ENCODE measurements at places on chromosomes 4 and X.
A peak's percentile ranks its signal among the peaks of the same experiment; 100 is the strongest.

DNA sequence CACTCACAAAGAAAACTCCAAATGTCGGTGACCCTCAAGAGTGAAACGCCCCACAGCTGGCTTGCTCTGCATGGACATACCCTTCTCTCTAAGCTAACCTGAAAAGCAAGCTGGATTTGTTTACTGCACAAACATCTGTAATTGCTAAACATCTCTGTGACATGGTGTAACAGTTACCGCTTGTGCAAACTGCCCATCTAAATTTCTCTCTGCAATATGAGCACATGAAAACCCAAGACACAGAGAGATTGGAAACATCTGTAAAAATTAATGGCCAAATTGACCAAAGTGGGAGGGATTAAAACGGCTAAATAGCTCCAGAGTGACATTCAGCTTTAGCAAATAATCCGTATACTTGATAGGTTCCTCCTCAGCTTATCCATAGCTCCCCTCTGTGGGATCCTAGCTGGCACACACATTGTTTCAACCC, 155.0 kb upstream of the MAP3K15 start:
- no peak for DNase-seq

DNA sequence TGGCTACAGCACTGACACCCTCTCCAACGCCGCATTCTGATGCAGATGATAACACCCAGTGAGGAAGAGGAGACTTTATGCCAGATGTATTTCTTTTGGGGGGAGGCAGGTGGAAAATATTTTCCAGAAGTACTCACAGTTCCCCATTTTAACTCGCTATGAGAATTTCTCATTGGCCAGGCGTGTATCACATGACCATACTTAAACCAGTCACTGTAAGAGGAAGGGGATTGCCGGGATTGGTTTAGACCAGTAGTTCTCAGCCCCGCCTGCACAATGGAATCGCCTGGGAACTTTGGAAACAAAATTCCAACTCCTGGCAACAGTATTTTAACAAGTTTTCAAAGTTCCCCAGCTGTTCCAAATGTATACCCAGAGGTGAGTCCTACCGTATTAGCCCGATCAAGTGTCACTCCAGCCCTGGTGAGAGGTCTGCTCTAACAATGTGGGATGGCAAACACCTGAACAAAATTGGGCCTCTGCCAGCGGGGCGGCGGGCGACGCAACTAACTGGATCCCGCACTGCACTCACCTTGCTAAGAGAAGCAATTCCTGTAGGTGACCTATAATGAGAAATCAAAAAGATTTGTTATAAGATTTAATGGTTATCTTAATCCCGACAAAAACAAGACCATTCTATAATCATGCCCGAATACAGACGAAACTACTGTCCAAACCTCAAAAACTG, 2.9 kb upstream of the MSL3 start:
- DNase-seq = no peak

DNA sequence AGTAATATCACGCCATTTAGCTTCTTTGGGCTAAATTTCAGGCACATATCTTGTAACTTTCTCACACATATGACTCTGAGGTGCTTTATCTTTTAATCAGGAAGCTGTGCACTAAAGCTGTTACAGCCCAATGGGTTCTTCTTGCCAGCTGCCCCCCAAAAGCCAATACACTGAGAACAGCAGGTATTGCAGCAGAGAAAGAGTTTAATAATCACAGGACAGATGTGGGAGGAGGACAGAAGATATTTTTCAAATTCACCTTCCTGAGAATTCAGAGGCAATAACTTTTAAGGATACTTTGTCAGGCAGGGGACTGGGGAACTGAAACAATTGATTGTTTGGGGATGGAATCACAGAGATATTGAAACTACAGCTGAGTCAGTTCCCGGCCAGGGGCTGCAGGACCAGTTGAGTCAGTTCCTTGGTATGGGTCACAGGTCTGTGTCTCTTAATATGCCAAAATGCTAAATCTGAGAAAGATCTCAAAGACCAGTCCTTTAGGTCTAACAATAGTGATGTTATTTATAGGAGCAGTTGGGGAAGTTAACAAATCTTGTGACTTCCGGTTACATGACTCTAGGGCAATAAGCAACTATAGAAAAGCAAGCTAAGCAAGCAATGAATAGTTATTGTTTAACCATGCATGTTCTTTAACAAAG, 28.1 kb downstream of the DDIT4L start:
- no peak for DNase-seq

- no peak for DNase-seq
These were observed 38.1 kb upstream of the RASGEF1B start for GRCh38 chr4:81509822-81510221.

- no peak for DNase-seq
These were observed 20.9 kb downstream of the PAGE4 start for GRCh38 chrX:49850028-49850427.

GRCh38 chr4:1309261-1310010, 19.7 kb downstream of the MAEA start:
- peak; percentile 92 for DNase-seq

GRCh38 chrX:44223150-44223549, 120.3 kb downstream of the EFHC2 start:
- peak; percentile 48 for DNase-seq

DNA sequence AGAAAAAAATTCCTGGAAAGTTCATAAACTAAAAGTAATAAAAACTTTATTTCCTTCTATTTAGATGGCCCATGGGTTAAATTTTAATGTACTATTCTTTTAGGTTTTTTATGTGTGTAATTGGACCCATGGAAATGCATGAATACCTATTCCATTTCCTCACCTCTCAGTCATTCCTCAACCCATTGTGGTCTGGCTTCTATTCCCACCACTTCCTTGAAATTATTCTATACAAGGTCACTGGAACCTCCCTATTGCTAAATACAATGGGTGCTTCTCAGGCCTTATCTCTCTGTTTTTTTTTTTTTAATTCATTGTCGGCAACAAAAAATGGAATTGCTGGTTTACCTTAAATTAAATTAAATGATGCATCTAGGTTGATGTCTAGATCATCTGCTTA, 17.2 kb downstream of the SLC39A8 start:
- no peak for DNase-seq

DNA sequence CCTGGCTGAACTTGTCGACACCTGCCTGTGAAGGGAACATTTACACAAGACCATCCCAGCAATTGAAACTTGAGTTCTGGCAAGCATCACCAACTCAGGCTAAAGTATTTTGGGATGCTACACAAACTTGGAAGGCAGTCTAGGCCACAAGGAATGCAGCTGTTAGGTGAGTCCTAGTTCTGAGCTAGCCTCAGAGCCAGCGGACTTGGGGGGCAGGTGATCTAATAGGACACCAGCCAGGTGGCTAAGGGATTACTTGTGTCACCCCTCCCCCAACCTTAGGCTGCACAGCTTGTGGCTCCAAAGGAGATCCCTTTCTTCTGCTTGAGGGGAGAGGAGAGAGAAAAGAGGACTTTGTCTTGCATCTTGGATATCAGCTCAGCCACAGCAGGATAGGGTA, 62.3 kb upstream of the DKK2 start:
- no peak for DNase-seq

DNA sequence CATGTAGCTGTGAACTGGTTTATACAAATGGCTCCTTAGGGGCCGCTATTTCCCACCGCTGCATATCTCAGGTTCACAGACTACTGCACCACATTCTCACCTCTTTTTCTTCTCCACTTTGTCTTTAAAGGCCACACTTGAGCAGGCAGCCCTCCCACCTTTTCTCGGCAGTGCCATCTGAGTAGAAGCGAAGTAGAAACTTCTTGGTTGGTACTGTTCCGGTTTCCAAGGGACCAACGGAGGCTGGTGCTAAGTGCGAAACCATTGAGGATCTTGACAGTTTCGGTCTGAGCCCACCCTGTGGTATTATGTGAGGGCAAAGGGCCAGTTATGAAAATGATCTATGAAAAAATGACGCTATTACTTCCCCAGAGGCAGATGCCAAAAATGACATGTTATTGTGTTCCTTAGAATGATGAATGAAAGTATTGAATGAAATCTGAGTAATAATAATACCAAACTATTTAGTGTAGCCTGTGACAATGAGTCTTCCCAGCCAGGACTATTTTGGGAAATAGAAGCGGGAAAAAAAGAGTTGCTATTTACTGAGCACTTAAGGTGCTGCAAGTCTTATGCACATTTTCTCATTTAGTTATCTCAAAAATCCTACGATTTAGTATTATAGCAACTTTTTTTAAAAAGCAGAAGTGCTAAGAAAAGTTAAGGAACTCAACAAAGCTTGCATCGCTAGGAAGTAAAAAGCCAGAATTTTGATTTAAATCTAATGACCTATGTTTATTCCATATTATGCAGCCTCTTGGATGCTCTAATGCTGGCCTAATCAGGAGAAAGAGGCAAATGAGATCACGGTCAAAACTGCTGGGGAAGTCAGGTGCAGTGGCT, 29.6 kb upstream of the CHRNA9 start:
- DNase-seq = no peak

GRCh38 chr4:41661442-41662076, 87.0 kb downstream of the PHOX2B start:
- DNase-seq = peak; percentile 45

DNA sequence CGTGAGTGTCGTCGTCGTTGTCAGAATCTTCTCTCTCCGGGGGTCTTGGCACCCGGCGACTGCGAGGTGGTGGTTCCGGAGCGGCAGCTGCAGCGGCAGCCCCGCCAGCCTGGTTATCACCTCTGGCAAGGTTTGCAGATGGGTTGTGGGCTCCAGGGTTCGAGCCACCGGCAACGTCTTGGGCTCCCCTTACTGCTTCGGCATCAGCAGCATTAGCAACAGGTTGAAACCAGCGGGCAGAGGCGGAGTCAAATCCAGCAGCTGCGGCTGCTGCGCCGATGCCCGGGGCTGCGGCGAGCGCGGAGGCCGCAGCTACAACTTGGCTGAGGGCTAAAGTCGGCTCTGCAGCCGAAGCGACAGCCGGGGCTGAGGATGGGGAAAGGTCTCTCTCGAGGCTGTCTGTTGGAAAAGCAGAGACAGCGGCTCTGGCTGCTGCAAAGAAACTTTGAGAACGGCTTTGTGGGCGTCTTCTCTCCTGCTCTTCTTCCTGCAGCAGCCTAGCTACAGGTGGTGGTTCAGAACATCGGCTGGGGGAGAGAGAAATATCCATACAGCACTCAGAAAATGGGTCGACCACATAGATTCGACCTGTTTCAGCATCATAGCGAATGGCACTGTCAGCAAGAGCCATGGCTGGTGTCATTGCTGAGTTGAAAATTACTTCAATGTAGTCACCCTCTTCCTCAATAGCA, 3.6 kb downstream of the IRS4 start:
- no peak for DNase-seq

- no peak for DNase-seq
These were observed 536 bp upstream of the CTSO start for GRCh38 chr4:155954118-155954685.

Data from fibroblast of skin of back (primary cell).